Hair follicle dermal papilla cell (primary cell): ENCODE measurements at places on chromosomes 3 and 15. TPM values are rescaled to one million over a fixed set of nuclear protein-coding genes. Genes with fewer than 3 reads are reported as not detected.

Gene PPM1L
- 6.0 and 6.7 TPM in 2 replicates for total RNA-seq

Gene ARL6IP5
- 129 and 135 TPM in 2 replicates for total RNA-seq

Gene GP5
- total RNA-seq: not detected in 2 replicates

Gene ETV5
- 24.8 and 27.9 TPM in 2 replicates for total RNA-seq

Gene C3orf80
- total RNA-seq: under 0.01 and 0.61 TPM in 2 replicates

Gene WDR72
- not detected in 2 replicates for total RNA-seq

Gene TRPM1
- not detected in 2 replicates for total RNA-seq

Gene LRRN1
- under 0.01 and 0.12 TPM in 2 replicates for total RNA-seq

Gene VPS8
- total RNA-seq: 53.4 and 73.7 TPM in 2 replicates

Gene EMC7
- 25.1 and 27.1 TPM in 2 replicates for total RNA-seq

Gene SLC12A1
- total RNA-seq: not detected in 2 replicates

Gene RBM15B
- total RNA-seq: 52.9 and 59.2 TPM in 2 replicates

Gene CHDH
- total RNA-seq: 1.6 and 4.4 TPM in 2 replicates

Gene SMCO1
- 0.16 TPM in 1 of 2 replicates, not detected in the other for total RNA-seq

Gene THSD4
- 30.3 and 52.7 TPM in 2 replicates for total RNA-seq

Gene SAXO2
- 1.6 TPM in 1 of 2 replicates, not detected in the other for total RNA-seq

Gene EPB42
- not detected in 2 replicates for total RNA-seq

Gene POLQ
- total RNA-seq: 0.85 and 1.3 TPM in 2 replicates

Gene CRABP1
- 0.32 and 0.49 TPM in 2 replicates for total RNA-seq

Gene PCLAF
- total RNA-seq: 8.8 and 13.0 TPM in 2 replicates

Gene PDHB
- total RNA-seq: 65.8 and 74.2 TPM in 2 replicates

Gene PP2D1
- not detected in 2 replicates for total RNA-seq

Gene RHCG
- total RNA-seq: not detected in 2 replicates

Gene SLC9C1
- 1.3 TPM in 1 of 2 replicates, not detected in the other for total RNA-seq

Gene NPAP1
- total RNA-seq: not detected in 2 replicates

Gene THPO
- total RNA-seq: 0.12 TPM in 1 of 2 replicates, not detected in the other

Gene AMOTL2
- total RNA-seq: 529 and 611 TPM in 2 replicates

Gene KCNMB2
- 0.24 and 2.1 TPM in 2 replicates for total RNA-seq

Gene PTPRG
- 128 and 167 TPM in 2 replicates for total RNA-seq

Gene HGD
- not detected in 2 replicates for total RNA-seq

Gene ZNF860
- total RNA-seq: 0.81 and 0.85 TPM in 2 replicates

Gene BFSP2
- not detected in 2 replicates for total RNA-seq

Gene SCN11A
- under 0.01 TPM in 2 replicates for total RNA-seq

Gene ERICH6
- 0.32 and 0.49 TPM in 2 replicates for total RNA-seq

Gene STRIT1
- total RNA-seq: not detected in 2 replicates

Gene ANKRD34C
- not detected in 2 replicates for total RNA-seq

Gene OR5K2
- not detected in 2 replicates for total RNA-seq

Gene ACP3
- under 0.01 TPM in 2 replicates for total RNA-seq

Gene MST1R
- 1.1 TPM in 2 replicates for total RNA-seq

Gene FGF7
- total RNA-seq: 157 and 195 TPM in 2 replicates

Gene NR1I2
- 0.16 TPM in 1 of 2 replicates, not detected in the other for total RNA-seq

Gene SLC24A5
- 0.16 TPM in 1 of 2 replicates, not detected in the other for total RNA-seq

Gene PIAS1
- 28.6 and 29.9 TPM in 2 replicates for total RNA-seq

Gene FAM107A
- 0.32 and 0.85 TPM in 2 replicates for total RNA-seq

Gene DOCK3
- total RNA-seq: 0.16 and 0.24 TPM in 2 replicates

Gene LMAN1L
- total RNA-seq: not detected in 2 replicates

Gene HRG
- total RNA-seq: not detected in 2 replicates

Gene ITIH1
- total RNA-seq: not detected in 2 replicates
